ENCODE measurements at places on chromosomes 16 and 17.

DNA sequence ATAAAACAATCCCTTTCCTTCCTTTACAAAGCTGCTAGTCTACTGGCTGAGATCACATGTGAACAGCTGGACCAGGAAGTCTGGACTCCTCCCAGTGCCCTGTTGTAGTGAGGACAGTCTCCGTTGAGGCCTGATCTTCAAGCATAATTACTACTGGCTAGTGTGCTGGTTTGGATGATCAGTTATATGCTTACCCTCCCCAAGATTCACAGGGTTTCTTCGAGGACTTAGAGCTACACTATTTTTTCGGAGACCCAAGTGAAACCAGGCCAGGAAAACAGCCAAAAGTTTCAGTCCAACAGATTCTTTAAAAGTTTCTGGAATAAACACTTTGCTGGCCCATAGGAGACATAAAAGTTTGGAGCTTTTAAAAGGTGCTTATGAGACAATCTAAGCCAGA lies 194.9 kb upstream of the CDH11 start:
- no peak for DNase-seq

- DNase-seq, result no peak
Observed at GRCh38 chr17:61129267-61130254, 270.1 kb upstream of the TBX2 start.

- DNase-seq, result peak; percentile 36
Observed at GRCh38 chr16:84989749-84990620, 21.4 kb downstream of the ZDHHC7 start.

DNA sequence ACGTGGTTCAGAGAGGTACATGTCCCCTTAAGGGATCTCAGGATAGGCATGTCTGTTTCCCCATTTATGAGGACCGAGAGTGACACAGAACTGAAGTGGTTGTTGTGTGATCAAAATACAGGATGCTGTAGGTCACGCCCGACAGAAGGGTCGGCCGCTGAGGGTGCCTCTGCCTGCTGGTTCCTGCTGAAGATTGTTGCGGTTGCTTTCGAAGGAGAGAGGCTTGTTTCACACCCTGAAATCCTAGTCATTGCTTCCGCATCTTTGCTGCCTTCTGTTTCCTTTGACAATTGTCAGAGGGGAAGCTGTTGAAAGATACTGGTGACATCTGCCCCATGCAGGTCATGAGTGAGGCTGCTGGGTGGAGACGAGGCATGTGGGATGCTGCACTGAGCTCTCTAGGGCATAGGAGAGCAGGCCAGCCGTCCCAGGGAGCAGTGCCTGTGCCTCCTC lies 3.8 kb upstream of the NAT9 start:
- no peak for DNase-seq

DNA sequence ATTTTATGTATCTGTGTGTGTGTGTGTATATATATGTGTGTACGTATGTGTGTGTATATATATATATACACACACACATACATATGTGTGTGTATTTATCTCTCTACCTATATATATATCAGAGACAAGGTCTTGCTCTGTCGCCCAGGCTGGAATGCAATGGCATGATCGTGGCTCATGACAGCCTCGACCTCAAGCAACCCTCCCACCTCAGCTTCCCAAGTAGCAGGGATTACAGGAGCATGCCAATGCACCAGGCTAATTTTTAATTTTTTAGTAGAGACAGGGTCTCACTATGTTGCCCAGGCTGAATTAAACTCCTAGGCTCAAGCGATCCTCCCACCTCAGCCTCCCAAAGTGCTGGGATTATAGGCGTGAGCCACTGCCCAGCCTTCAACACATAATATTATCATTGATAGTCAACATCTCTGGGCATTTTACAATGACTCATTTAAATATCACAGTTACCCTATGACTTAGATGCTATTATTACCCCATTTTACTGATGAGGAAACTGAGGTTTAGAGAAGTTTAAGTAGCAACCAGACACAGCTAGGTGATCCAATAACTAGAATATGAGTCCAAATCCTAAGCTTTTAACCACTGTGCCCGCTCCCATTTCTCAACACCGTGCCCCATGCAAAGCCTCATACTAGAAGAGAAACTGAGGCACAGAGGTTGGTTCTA lies 24.3 kb downstream of the G6PC3 start:
- DNase-seq, result no peak

DNA sequence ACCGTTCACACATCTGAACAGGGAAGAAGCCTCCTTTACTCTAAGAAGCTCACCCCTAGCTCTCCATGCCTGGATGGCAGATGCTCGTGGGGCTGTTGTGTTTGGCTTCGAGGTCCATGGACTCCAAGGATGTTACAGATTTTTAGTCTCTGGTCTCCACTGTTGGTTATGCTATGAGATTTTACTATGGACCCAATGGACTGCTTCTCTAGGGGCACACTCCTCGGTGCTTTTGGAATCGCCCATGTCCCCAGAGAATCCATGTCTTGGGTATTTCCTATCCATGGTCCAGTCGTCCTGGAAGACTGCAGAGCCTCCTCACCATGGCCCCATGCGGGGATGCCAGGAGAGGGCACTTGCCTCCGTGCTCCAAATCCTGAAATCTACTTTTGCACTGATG lies 83.4 kb downstream of the KCNJ12 start:
- DNase-seq, result no peak

All from dorsolateral prefrontal cortex (tissue), 122 donors.